ENCODE measurements at places on chromosomes 6 and 20.
A peak's percentile ranks its signal among the peaks of the same experiment; 100 is the strongest.

- no peak for DNase-seq
Measured at GRCh38 chr20:47765691-47766594, 19.3 kb downstream of the SULF2 start.

DNA sequence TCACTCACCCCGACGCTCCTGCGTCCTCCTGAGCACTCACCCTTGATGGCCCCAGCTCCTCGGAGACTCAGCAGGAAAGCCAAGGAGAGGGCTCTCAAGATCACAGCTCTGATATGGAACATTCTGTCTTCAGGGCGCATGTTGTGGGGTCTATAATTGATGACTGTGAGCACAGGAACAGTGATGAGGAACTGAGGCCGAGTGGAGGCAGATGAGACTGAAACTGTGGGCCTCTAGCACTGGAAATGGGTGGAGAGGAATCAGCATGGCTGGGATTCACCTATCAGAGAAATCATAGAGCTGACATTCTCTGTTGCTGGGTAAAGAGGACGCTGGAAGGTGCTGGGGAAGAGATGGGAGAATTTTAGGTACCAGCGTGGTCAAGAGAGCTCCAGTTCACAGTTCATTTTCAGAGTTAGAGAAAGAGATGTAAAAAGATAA, at the start of gene HLA-DPA1:
Gene HLA-DPA1, minus strand, starts transcription at position 219 of the 441 bp plus-strand sequence.
- DNase-seq: no peak

DNA sequence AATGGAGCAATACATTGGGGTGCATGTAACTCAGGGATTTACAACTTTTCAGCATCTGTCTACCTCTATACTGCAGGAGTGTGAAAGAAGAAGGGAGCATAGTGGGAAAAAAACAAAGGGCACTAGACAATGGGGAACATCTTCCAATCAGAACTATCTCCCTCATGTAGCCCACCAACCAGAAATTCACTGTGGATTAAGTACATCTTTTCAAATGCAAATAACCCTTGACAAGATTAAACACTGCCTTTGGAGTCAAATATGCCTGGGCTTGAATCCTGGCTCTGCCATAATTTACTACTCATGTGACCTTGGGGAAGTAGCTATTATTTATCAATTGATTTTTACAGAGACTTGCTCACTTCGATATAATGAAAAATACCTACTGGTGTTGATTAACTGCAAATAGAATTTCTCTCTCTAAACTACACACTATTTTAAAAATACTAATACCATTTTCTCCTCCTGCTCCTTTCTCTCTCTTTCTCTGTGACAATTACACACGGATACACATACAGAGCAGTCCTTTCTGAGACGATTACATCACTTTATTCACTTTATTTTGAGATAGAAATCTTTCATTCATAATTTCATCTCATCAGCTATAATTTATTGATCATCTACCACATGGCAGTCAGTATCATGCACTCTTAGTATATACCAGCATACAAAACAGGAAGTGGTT, 783.7 kb downstream of the FRK start:
- DNase-seq: no peak

GRCh38 chr20:4883546-4883945, 117.8 kb downstream of the SLC23A2 start:
- DNase-seq: no peak

- DNase-seq: no peak
Measured at GRCh38 chr6:165090242-165090641, 219.2 kb downstream of the C6orf118 start.

GRCh38 chr6:2626401-2626800, 124.3 kb downstream of the MYLK4 start:
- no peak for DNase-seq

GRCh38 chr6:2324166-2324953, 79.0 kb upstream of the GMDS start:
- DNase-seq: no peak

DNA sequence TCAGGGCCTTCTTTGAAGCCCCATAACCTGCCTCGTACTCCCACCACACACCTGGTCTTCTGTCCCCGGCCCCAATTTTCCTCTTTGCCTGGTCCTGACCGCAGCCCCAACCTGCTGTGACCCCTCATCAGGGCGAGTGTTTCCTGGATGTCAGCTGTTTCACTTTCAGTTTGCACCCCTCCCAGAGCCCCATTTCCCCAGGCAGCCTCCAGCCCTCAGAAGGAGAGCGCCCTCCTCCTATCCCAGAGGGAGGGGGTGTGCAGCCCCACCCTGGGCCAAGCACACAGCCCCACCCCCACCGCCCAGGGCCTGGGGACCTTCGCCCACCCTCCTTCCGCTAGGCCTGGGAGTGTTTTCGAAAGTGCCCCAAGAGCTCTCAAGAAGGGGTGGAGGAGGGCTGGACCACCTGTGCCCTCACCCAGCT, 1.5 kb downstream of the BAK1 start:
- DNase-seq: no peak

GRCh38 chr6:88870717-88871330, 92.6 kb downstream of the RNGTT start:
- no peak for DNase-seq

DNA sequence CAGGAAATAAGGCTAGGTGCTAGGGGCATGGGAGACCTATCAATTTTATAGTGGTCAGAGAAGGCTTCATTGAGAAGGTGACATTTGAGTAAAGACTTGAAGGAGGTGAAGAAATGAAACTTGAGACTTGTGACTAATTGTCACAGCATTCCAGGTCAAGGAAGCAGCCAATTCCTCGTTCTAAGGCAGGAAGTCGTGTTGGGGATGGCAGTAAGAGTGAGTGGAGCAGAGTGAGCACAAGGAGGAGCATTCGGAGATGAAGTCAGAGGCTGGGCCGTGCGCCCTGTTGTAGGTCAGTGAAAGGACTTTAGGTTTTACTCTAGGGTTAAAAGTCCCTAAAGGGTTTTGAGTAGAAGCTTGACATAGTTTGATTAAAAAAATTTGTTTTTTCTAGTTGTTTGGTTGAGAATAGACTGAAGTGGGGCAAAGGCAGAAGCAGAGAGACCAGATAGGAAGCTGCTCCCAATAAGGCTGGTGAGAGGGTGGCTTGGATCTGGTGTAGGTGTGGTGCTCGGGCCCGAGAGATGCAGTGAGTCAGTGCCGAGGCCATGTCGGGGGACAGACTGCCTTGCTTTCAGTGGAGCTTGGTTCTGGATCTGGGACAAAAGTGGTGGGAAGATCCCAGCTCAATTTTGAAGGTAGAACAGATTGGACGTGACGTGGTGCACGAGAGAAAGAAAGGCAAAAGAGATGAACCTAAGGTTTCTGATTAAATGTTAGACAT, 2.6 kb upstream of the RSPH3 start:
- DNase-seq: no peak

DNA sequence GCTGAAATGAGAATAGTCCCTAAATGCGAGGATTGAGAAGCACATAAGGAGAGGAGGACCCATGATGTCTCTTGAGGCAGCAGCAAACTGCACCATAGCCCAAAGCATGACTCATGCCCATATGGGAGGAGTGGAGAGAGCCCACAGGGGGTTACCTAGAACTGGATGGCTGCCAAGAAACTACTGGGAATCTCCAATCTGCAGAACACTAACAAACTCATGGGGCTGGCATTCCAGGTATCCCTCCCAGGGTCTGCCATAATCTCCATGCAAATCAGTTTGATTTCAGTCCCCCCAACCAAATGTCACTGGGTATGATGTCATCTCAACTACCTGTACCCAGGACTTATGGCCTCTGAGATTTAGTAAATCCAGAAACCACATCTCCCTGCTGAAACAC, 410.5 kb downstream of the PTPRT start:
- no peak for DNase-seq

- no peak for DNase-seq
Measured at GRCh38 chr20:3223994-3224680, 14.8 kb downstream of the ITPA start.

DNA sequence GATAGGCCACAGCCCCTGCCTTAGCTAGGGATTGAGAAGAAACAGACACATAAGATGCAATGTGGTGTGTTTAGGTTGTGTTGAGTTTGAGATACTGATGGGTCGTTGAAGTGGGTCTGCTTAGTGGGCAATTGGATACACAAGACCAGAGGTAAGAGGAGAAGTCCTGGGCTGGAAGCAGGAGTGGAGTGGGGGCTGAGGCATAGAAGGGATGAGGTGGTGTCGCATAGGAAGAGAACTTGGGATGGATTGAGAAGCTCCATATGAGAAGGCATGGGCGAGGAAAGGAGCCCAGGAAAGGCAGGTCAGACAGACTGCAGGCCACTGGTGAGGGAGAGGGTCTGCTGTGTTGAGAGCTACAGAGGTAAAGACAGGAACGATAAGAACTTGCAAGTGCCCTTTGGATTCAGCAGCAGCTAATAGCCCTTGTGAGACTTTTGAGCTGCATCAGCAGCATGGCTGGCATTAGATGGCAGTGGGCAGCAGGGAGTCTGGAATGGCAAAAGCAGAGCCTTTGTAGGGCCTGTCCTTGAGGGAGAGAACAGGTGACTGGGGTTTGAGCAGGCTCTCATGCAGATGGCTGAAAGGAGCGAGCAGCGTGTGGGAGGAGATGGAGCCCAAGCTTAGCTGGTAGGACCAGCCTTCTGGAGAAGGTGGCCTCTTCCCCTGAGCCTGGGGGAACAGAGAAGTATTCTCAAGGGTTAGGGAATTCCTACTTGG, 33.2 kb downstream of the PLCG1 start:
- peak; percentile 48 for DNase-seq

DNA sequence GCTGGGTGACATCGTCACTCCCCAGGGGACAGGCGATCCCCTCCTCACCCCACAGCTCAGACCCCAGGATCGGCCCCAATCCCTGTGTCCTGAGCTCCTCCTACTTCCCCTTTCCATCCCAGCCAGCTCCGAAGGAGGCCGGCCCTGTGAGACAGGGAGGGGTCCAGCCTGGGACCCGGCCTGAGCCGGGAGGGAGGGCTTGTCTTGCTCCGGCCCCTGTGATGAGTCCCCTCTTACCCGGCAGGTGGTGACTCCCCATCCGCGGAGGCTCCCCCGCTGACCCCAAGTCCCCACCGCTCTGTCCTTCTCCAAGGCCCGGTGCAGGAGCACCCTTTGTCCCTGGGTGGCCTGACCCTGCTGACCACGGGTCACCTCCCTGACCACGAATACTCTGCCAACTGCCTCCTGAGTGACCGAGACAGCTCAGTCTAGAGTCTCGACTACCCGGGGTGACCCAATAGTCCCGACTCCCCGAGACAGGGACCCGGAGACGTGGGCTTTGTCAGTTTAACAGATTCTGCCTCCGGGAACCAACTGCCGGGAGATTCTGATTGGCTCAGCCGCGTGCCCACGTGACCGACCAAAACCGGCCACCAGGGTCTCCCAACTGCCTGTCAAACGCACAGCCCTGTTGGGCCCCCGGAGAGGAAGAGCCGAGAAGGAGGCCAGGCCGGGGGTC, 187.4 kb upstream of the PROKR2 start:
- no peak for DNase-seq

DNA sequence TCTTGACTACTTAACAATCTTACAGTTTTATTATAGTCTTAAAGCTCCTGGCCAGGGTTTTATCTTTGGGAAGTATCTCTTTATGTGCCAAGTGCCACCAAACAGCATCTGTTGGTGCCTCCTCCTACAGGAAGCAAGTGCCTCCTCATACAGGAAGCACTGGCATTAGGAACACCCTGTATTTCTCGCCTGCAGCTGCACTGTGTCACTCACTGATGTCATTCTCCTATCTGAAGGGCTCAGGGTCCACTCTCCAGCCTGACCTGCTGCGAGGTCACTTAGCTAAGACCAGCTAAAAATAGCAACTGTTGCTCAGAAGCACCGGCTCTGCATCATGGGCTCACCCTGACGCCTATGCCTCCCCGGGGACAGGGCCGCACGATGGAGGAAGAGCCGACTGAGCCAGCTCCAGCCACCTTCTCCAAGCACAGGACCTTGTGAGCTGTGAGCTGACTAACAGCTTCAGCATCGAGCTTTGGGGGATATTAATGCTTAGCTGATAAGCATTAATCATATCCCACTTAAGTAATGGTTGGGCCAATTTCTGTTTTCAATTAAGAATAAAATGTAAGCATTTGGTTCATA, 66.3 kb upstream of the CD93 start:
- DNase-seq: peak; percentile 29

DNA sequence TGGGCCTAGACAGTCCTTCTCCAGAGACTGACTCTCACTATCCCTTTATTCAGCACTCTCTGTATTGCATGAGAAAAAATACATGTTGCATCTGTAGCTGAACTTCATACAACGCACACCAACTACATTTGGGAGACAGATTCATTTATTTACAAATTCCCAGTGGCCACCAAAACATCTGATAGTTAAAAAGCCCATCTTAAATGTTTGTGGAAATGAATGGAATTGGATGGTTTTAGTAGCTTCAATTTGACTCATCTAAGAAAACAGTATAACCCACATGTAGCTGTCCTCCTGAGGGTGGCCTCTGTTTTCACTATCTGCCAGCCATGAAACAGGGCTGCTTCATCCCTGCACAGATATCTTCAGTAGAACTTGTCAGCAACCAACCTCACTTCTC, 116.3 kb downstream of the PCSK2 start:
- DNase-seq: no peak

DNA sequence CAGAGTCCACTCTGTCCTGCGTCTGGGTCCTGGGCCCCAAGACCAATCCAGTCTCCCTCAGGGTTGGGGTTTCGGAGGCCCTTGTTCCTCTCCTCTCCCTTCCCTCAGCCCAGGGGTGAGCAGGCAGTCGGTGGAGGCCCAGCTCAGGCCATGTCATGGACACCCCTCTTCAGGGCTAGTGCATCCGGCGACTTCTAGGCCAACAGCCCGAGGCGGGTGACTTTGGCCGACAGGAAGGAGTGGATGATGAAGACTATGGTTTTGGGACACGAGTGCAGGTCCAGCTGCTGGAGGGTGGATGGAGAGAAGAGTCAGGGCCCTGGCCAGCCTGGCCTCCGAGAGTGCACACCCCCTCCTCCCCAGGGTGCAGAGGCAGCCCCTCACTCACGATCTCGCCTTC, 7.0 kb upstream of the CDK5RAP1 start:
- DNase-seq: no peak

- no peak for DNase-seq
Measured at GRCh38 chr6:163651915-163652668, 237.6 kb downstream of the QKI start.

GRCh38 chr6:44006123-44006871, 121.0 kb downstream of the MRPL14 start:
- DNase-seq: no peak
